Activated CD4-positive, alpha-beta T cell treated with anti-CD3 and anti-CD28 coated beads for 48 hours (primary cell): ENCODE measurements at places on chromosomes 2 and 18.
A peak's percentile ranks its signal among the peaks of the same experiment; 100 is the strongest.

- no peak for DNase-seq
These were observed 195.2 kb downstream of the SLC8A1 start for GRCh38 chr2:40256649-40257048.

DNA sequence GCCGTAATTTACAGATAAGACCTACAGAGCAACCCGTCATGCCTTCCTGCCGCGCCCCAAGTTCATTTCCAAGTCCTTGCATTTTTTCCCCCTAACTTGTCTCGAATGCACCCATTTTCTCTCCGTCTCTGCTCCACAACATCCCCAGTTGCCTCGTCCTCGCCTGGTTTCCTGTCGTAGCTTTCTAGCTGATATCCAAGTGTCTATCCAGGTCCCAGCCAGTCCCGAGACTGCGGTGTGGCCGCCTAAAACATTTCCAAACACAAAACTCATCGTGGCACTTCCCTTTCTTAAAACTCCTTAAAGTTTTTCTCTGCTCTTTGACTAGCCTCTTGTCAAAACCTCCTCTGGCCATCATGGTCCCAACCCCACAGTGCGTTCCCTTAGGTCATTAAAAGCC is 1.2 kb upstream of the BARD1 start:
- peak; percentile 4 for DNase-seq

GRCh38 chr18:21960189-21960588 is 209.2 kb upstream of the GATA6 start:
- no peak for DNase-seq

DNA sequence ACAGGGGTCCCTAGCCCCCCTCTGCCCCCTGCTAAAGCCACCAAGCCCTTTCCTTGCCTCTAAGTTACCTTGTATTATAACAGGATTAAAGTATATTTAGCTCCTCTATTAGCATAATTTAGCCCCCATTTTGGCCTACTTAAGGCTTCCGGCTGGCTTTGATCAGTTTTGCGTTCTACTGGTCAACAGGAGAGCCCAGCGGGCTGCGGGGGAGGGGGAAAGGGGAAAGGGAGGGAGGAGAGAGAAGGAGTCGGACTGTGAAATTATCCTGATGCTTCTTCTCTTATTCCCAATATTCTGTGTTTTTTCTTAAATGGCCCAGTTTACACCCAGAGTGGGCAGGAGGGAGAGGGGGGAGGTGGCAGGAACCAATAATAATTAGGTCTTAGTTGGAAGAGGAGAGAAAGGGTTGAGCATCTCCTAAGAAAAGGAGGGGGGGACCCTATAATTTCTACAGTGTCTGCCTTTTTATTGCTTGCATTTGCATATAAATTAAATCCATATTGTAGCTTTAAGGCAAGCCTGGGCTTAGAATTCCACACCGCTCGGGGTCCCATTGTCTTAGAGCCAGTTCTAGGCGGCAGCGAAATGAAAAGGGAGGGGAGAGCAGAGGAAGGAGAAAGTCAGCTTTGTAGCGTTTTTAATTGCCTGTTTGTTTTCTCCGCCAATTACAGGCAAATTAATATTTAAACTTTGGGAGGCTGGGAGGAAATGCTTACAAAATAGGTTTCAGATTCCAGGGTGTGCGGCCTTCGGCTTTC is 39.6 kb downstream of the EN1 start:
- DNase-seq = no peak

DNA sequence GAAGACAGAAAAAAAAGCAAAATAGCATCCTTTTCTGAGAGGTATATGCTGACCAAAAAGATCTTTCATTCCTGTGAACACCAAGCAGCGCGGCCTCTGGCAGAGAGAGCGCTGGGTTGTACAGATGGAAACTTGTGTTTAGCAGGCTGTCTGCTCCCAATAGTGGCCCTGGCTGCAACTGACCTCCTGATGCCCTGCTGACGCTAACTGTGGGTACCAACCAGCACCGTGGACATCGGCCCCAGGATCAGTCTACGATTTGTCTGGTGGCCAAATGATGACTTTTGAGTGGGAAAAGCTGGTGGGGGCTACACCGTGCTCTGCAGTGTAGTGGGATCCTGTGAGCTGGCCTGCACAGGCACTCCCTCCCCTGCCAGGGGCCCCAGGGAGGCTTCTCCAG is 15.7 kb downstream of the COA5 start:
- no peak for DNase-seq

DNA sequence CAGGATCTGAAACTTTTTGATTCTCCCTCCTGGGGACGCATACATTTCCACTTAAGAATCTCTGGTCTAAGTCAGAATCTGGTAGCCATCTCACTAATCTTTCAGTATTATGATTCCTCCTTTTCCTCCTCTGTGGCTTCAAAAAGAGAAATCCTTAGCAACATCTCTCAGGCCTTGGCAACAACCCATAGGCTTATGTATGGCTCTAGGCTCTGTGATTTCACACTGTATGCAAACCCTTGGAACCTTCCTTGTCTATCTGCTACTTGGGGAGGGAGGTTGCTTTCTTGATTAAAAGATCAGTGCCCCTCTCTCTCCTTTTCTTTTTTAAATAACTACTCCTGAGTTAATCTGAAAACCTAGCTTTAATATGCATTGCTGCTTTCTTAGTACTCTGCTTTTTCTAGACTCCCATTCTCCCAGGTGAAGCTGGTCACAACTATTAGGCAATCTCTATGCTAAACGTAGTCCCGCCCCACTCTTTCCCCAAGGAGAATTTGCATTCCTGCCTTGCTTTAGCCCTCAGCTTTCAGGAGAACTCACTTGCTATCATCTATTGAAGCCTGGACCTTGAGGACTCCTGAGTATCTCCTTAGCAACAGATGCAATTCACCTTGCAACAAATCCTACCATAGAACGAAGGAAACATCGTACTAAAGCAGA is 72.2 kb upstream of the L3MBTL4 start:
- no peak for DNase-seq

DNA sequence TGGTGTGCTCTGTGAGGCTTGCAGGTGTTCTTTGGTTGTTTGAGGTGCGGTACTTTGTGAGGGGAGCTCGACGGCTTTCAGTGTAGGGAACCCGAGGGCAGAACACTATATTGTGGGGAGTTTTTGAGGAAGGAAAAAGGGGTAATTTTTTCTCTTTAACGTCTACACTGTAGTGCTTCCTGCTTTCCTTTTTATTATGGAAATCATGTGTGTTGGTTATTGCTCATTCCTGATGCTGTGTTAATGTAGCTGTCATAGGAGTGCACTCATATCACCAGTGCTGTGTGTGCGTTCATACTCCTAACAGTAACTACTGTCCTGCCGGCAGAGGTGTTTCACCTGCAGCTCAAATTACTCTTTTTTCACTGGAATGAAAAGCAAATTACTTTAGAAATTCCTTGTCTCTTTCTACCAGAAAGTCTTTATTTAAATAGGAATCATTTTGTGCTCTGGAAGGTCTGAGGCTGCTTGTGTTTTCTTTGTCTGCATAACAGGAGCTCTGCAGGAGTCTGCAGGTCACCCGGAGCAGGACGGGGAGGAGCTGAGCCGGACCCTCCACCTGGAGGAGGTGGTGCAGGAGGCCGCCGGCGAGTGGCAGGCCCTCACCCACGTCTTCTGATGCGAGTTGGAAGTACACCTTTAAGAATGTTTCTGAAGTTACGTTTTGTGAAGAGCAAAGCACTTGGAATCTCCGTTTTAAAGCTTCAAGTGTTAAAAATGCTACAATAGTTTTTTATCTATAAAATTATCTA is 145.5 kb downstream of the ZNF236 start:
- no peak for DNase-seq

DNA sequence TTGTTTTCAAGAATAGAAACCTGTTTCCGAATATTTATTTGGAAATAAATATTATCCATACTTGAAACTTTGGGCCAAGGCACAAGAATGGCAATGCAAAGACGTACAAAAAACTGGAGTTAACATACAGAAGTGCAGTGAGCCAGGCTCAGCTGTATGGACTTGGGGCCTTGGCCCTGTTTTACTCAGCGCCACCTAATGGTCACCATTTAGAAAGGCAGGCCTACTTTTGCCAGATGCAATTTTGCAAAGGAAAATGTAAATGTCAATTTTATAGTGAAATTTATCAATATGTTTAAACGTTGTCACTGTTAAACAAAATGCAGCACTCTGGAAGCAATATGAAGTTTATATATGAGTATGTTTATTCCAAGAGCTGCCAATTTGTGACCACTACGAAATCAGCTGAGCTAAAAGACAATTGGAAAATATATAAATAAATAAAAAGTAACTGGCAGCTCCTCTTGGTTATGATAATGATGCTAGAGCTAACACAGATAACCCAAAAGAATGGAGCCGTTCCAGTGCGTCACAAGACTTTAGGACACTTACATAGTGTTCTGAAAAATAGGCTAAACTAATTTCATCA is 155.0 kb downstream of the ARHGAP15 start:
- DNase-seq = peak; percentile 35

- DNase-seq = no peak
These were observed 47.8 kb upstream of the REG3G start for GRCh38 chr2:78977661-78978145.

- peak; percentile 49 for DNase-seq
These were observed 55.5 kb upstream of the ANKRD62 start for GRCh38 chr18:12038082-12038638.

GRCh38 chr18:54019641-54020040 is 204.8 kb downstream of the MBD2 start:
- no peak for DNase-seq

- no peak for DNase-seq
These were observed 907 bp upstream of the GYPC start for GRCh38 chr2:126655051-126655450.

GRCh38 chr18:37334631-37335408 is 230.8 kb downstream of the CELF4 start:
- DNase-seq = no peak

GRCh38 chr2:88429929-88430328 is 22.6 kb downstream of the FOXI3 start:
- DNase-seq = no peak

DNA sequence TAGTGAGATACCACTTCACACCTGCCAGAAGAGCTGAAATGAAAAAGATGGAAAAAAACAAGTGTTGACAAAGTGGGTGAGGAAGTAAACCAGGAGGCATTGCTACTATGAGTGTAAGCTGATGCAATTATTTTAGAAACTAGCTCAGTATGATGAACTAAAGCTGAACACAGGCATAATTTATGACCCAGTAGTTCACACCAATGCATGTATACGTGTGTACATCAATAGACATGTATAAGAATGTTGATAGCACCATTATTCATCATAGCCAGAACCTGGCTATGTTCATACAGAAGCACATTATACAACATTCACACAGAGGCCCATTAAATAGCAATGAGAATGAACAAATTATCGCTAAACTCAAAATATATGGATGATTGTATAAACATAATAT is 83.1 kb upstream of the SPOPL start:
- DNase-seq = no peak

DNA sequence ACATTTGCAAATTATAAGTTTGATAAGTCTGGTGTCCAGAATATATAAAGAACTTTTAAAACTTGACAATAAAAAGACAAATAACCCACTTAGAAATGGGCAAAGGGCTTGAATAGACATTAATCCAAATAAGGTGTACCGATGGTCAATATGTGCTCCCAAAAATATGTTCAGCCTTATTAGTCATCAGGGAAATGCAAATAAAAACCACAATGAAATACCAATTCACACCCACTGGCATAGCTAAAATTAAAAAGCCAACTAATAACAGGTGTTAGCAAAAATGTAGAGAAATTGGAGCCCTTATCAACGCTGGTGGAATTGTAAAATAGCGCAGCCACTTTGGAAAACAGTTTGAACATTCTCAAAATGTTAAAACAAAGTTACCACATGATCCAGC is 79.0 kb upstream of the SCG2 start:
- DNase-seq = no peak

- DNase-seq = no peak
These were observed 44.5 kb upstream of the MYCN start for GRCh38 chr2:15895615-15896469.

DNA sequence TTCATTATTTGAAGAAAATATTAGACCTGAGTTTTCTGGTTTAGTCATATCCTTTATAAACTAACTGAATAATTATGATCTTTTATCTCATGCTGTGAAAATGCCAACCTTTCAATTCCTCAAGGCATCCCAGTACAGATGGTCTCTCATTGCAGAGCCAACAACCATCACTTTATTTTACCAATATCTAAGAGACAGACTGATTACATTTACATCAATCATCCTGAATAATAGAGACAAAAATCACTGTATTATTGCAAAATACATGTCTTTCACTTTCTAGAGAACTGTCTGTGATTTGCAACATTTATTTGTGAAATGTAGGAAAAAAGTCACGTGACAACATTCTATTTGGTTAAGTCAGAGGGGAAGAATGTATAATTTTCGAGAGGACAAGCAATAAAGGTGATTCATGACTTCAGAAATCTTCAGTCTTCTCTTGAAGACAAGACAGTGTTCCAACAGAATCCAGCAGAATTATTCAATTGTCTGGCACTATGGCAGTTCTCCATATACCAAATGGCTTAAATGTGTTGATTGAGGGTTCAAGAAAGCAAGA is 503.6 kb upstream of the SYT4 start:
- no peak for DNase-seq

GRCh38 chr2:218125095-218125494 is 733 bp upstream of the CXCR2 start:
- DNase-seq = no peak

DNA sequence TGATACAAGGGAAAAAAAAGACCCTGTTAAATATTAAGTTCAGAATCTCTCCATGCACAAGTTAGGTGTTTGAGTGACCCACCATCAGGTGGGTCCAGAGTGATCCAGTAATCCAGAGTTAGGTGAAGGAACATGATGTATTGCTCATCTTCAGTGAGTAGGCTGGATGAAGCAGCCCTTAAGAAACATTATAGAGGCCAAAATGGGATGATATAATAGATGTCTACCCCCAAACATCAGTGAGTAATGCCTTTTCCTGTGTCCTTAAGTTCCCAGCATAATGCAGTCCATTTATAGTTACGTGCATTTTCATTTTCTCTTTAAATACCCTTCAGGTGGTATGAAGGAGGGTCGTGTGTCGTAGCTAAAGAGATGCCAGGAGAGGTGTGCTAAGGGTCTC is 89.6 kb downstream of the MAP4K4 start:
- no peak for DNase-seq

GRCh38 chr2:118179445-118179844 is 91.2 kb downstream of the INSIG2 start:
- DNase-seq = no peak

GRCh38 chr2:224882291-224883171 is 159.7 kb downstream of the DOCK10 start:
- no peak for DNase-seq

DNA sequence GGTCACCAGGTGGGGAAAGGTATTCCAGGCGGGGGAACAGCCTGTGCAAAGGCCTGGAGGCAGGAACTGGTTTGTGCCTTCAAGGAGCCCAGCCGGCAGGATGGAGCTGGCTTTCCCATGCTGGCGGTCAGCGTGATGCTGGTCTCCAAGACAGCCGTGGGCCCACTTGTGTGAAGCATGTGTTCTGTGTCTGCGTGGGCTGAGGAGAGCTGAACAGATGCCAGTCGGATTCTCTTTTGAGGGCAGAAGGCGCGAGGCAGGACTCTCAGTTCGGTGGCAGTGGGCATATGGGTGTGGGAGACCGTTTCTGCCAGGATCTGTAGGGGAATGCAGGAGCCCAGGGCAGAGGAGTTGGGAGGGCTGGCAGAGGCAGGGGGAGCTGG is 191.6 kb downstream of the TWIST2 start:
- no peak for DNase-seq

- DNase-seq = no peak
These were observed 282.2 kb upstream of the ST6GAL2 start for GRCh38 chr2:107168141-107168540.

- DNase-seq = no peak
These were observed 629.6 kb upstream of the FANCL start for GRCh38 chr2:58870704-58871103.
